ENCODE measurements at places on chromosomes 2 and 18.

- peak; percentile 25 for DNase-seq
Measured at GRCh38 chr18:62485684-62486083, 37.1 kb upstream of the ZCCHC2 start.

DNA sequence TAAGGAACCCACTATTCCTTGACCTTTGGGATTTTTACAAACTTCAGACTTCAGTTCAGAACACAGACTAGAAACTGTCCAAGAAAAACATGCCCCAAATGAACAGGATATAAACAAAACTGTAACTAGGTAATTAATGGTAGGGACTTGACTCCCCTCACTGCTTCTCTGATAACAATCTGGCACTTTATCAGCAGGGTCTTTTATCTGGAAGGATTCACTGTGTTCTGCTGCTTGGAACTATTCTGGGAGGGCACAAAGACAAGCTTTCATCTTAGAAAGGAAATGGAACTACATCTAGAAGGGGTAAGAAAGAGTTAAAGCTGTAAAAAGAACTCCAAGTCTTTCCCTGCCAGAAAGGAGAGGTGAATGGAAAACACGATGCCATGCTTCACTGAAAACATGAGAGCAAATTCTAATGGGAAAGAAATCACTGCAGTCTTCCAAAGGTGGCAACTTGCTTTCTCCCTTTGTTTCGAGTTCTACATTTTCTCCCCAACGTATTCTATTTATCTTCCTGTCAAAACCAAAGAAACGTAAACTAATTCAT, 181.2 kb downstream of the THADA start:
- DNase-seq: no peak

DNA sequence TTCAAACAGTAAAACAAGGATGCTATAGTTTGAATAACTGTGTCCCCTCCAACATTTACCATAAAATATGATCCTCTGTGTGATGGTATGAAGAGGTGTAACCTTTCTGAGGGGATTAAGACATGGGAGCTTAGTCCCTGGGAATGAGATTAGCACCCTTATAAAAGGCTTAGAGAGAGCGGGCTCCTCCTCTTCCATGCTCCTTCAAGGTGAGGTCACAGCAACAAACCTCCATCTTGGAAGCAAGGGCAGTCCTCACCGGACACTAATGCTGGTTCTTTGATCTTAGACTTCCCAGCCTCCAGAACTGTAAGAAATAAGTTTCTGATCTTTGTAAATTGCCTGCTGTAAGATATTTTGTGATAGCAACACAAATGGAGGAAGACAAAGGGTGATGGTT, 700.3 kb downstream of the TMEM182 start:
- DNase-seq: no peak

DNA sequence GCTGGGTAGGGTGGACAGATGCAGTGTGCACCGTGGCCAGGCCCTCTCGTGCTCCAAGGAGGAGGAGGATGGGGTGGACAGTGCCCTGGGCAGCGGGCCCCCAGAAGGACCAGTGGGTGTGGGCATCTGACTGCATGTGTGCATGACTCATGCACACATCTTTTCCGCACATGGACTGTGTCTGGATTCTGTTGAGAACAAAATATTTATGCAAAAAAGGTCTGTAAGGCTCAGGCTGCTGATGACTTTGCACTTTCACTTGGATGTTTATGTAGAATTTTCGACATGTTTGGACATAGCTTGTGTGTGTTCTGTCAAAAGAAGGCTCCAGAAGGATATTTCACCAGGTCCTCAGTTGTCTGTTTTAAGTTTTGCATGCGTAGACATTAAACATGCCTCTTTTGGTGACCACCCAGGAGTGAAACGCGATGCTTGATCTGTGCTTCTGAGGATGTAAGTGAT, 45.6 kb downstream of the MTCL1 start:
- DNase-seq: peak; percentile 32

DNA sequence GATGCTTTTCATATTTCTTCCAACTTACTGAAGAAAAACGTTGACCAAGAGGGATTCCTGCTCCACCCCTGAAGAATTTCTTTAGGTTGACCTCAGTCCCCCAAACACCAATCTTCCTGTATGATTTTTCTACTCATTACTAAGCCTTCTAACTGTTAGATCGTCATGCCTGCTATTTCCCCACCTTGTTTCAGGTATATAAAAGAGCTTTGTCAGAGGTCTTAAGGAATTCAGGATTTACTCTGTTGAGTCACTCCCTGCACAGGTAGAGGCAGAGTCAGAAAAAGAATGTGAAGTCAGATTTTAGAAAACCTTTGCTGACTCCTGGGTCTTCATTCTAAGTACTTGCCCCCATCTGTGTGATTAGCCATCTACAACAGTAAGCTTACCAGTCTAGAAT, 83.8 kb upstream of the NOSTRIN start:
- no peak for DNase-seq

DNA sequence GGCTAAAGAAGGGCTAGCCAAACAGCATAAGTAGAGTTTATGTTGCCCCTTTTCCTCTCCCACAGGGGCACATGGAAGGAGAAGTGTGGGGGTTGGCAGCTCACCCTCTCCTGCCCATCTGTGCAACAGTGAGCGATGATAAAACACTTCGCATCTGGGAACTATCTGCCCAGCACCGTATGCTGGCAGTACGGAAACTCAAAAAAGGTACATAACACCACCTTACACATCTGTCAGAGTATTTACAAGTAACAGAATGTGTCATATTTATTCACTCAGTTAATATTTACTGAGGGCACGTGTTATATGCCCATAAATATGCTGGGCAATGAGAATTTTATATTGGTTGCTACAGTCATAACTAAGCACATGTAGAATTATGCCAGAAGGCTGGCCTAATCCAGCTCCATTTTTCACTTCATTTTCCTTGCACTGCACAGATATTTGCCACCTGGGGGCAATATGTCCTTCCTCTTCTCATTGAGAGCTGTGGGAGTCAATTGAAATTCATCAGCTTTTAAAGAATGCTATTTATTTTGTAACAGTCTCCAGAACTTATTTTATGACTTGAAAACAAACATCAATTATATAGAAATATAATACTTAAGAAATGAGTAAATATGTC, 150.6 kb downstream of the RTN4 start:
- peak; percentile 71 for DNase-seq

- no peak for DNase-seq
Measured at GRCh38 chr2:207353836-207354235, 175.9 kb upstream of the CREB1 start.

- DNase-seq: no peak
Measured at GRCh38 chr2:37394796-37395555, 50.5 kb downstream of the QPCT start.

DNA sequence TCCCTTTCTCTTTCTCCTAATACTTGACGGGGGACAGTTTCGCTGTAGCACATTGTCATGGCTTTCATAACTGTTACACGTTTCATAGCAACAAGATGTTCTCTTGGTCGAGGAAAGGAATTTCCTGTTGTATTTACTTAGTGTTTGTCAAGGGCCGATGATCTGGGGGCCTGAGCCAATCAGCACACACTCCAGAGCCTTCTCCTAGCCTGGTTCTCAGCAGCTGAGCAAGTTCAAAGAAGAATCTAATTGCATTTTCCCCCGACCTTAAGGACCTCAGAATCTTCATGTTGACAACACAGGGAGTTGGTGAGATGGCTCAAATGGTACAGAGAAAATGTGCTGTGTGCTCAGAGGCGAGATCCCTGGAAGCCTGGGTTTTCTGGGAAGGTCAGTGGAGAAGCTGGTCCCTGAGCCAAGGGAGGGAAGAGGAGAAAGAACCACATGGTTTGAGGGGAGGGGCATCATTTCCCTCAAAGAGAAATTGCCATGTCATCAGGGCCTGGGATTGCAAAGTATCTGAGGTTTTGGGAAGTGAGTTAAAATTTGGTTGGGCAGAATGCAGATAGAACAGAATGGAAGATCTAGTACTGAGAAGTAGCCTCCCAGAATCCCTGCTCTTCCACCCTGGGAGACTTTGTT, 76.9 kb upstream of the AGAP1 start:
- DNase-seq: peak; percentile 26

DNA sequence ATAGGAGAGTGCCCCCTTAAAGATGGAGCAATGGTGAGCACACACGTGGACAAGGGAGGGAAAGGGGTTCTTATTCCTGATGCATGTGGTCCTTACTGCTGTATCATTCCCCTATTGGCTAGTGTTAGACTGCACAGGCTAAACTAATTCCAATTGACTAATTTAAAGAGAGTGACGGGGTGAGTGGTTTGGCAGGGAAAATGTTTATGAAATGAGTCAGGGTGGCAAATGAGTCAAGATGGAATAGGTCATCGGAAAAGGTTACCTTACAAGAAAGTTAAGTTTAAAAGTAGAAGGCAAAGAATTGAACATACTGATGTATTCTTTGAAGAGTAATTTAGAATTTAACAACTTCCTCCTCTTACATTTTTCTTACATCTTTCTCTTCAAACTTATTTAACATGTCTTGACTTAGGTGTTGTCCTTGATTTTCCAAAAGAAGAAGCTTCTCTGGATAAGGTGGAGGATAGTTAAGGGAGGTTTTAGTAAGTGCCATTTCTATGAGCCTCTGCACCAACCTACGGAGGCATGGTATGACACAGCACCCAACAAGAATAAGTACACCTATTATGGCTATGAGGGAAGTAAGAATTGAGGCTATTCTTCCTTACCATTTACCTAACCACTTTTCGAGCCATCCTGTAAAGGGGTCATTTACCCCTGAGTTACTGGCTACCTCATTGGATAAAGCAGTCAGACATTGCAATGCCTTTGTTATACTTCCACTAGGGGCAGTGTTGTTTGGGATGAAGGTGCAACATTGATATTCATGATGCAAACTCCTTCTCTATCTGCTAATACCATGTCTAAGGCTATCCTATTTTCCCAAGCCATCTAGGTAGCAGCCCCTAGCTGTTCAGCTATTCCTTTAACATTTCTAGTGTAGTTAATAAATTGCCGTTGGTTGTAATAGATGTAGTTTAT, 1345.8 kb upstream of the LRRTM1 start:
- no peak for DNase-seq

GRCh38 chr2:151630372-151630771, 103.9 kb downstream of the NEB start:
- DNase-seq: no peak

- DNase-seq: no peak
Measured at GRCh38 chr2:10188211-10188610, 65.7 kb downstream of the RRM2 start.

DNA sequence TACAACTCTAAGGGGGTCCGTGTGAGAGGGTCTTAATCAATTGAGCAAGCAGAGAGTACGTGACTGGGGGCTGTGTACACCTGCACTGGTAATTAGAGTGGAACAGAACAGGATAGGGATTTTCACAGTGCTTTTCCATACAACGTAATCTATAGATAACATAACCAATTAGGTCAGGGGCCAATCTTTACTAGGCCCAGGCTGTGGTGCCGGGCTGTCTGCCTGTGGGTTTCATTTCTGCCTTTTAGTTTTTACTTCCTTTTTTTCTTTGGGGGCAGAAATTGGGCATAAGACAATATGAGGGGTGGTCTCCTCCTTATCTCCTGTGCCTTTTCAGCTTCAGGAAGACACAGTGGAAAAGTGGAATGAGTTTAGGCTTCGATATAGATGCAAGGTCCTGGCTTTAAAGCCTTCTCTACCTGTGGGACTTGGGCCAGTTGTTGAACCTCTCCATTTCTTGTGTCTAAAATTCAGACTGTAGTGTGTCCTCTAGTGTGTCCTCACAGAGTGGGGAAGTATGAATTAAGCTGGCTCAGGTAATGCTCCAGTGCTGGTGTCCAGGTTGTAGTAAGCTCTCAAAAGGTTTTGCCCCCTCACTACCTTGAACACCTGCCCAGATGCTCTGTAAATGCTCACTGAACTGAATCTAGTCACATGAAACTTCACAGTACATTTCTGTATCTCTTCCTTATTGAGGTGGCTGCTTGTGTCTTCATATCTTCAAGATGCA, 422.8 kb downstream of the SETBP1 start:
- no peak for DNase-seq

- DNase-seq: no peak
Measured at GRCh38 chr2:130796290-130796689, 40.4 kb upstream of the ARHGEF4 start.

- peak; percentile 15 for DNase-seq
Measured at GRCh38 chr2:84849271-84849952, 31.5 kb downstream of the TRABD2A start.

DNA sequence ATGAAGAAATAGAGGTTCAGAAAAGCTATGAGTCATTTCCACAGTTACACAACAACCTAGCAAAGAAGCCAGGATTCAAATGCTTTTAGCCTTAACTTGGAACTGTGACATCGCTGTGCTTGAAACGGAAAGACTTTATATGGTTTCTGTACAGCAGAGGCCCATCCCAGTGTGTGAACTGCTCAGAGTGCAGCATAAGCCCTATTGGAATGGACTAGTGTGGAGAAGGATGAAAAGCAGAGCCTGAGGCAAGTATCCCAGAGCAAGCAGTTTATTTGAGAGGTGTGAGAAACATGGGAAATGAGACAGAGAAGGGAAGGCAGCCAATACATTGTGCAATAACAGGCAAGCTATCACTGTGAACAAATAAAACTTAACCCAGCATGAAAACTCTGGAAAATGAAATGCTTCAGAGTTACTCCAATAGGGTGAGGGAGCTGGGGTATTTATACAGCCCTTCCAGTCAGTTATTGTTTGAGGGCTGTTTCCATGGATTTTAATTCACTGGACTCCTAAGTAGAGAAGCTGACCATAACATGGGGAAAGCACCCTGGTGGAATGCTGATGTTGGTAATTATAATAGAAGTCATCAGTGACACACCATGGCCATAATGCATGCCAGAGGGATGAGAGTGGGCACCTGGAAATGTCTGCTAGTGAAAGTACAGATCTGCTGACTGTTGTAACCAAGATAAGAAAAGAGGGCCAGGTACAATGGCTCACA, 254.0 kb upstream of the POU3F3 start:
- DNase-seq: peak; percentile 5

- DNase-seq: no peak
Measured at GRCh38 chr2:68667371-68667770, 24.0 kb downstream of the PROKR1 start.

GRCh38 chr2:162198239-162198638, 45.0 kb downstream of the FAP start:
- DNase-seq: no peak

DNA sequence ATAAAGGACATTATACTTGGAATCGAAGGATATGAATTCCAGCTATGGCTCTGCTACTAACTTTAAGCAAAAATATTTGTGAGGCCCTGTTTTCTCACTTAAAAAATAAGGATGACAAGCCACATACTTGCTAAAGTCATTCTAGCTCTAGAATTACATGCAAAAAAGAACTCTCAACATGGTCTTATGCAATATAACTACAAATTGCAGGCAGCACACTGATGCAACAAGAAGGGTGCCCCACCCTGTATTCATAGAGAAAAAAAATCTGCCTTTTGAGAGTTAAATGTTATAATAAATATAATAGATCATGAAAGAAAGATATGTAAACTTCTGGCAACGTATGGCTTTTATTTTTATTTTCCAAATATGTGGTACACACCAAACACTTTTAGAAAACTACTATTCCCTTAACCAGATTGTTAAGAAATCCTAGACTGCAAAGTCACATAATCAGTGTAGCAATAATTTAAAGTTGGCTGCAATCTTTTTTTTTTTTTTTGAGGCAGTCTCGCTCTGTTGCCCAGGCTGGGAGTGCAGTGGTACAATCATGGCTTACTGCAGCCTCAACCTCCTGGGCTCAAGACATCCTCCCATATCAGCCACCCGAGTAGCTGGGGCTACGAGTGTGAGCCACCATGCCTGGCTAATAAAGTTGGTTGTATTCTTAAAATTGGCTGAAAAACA, 40.2 kb upstream of the WDSUB1 start:
- DNase-seq: peak; percentile 45

GRCh38 chr2:226313060-226313459, 486.6 kb downstream of the IRS1 start:
- no peak for DNase-seq

Measured in stromal cell of bone marrow (primary cell).